ENCODE measurements at places on chromosomes 3 and 15.
A peak's percentile ranks its signal among the peaks of the same experiment; 100 is the strongest.

DNA sequence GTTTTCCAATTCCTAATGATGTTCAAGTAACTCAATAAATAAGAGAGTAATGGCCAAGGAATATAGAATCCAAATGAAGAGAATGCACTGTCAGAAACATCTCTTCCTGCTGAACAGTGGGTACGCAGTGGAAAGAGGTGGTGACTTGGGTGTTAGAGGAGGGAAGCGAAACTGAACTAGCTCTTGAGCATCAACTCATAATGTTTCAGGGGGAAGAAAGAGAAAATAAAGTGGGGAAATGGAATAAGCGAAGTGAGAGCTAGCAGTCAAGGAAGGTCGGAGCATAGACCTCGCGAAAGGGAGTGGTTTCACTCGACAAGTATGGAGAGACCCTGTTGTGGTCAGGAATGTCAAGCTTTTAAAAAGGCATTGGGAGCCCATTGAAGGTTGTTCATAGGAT lies 309.5 kb downstream of the GAP43 start:
- DNase-seq, result no peak

DNA sequence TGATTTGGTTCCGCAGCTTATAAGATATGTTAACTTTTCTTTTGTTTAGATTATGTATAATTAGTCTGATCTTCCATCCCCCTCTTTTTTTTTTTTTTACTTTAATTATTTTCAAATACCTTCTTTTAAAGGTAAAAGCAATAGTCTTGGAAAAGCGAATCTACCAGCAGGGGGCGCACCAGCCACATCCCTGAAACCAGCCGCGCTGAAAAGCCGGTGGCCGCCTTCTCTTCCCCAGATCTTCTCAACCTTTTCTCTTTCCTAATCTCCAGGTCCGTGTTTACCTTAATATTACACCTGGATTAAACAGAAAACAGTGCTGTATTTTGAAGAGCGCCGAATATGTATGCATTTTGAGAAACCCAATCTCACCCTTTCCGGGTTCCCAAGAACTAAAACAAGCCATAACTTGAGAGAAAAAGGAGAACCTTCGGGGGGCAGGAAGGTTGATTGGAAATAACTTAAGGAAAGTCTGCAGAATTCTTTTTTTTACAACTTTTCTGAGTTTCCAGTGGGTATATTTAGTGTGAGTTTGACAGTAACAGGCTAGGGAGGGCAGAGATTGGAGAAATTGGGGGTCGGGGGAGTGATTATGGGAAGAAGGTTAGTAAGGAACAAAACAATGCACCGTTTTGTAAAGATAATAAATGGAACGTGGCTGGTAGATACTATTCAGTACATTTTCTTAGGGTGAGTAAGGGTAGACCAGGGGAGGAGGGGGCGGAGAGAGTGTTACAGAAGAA lies 2.0 kb upstream of the SOX2 start:
- DNase-seq, result peak; percentile 78

GRCh38 chr3:115038817-115039216 lies 108.3 kb downstream of the ZBTB20 start:
- DNase-seq, result no peak

- no peak for DNase-seq
Observed at GRCh38 chr3:78287085-78287484, 1247.2 kb downstream of the ROBO2 start.

GRCh38 chr3:123320221-123320620 lies 118.5 kb downstream of the SEC22A start:
- no peak for DNase-seq

DNA sequence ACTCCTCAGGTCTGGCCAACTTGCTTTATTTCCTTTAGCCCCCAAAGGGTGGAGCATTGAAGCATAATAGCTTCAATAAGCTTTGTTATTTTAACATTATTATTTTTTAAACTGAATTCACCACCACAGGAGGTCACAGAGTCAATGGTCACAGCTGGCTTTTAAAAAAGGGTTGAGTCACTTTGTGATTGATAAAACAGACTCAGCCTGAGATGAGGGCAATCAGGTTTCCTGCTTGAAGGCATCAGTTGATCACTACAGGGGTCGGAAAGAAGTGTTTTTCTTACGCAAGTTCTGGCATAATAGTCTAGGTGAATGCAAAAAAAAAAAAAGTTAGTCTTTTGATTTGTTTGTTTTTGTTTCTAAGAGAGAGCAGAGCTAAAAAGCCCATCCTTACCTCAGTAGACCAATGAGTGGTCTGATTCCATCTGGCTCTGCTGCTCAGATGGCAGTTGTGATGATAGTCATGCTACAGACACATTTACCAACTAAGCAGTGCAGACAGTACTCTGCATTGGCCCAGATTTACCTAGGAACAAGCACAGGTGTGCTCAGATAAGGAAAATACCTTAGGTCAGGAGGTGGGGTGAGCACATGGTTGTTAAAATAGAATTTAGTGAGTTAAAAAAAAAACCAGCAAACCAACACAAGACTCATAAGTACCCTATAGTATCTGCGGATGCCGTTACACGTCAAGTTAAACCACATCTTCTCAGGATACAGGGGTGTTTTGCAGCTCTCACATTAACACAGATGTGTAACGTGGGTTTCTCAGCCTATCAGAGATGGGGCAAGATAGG lies 22.6 kb downstream of the ZNF80 start:
- no peak for DNase-seq

GRCh38 chr3:169764312-169764881 lies 463 bp downstream of the TERC start:
- peak; percentile 64 for DNase-seq

All from islet precursor cell (in vitro differentiated cells).